ENCODE measurements at places on chromosomes 3 and 15. TPM values are rescaled to one million over a fixed set of nuclear protein-coding genes. Genes with fewer than 3 reads are reported as not detected.

Gene CADM2
- total RNA-seq, result not detected

Gene BTLA
- total RNA-seq, result 12.8 TPM

Gene MYRIP
- total RNA-seq, result not detected

Gene CELSR3
- 17.8 TPM for total RNA-seq

Gene CPA3
- total RNA-seq, result not detected

Gene FBXW12
- total RNA-seq, result not detected

Gene ANKUB1
- not detected for total RNA-seq

Gene MCTP2
- total RNA-seq, result 16.2 TPM

Gene HES1
- not detected for total RNA-seq

Gene UBE3A
- 102 TPM for total RNA-seq

GRCh38 chr3:101128001-101128400 is 134.8 kb upstream of the ABI3BP start:
- no peak overlapping the region for H3K27ac ChIP-seq
- peaks cover 14% of the 10 kb centered on the region for H3K27me3 ChIP-seq
- no peak for DNase-seq
- no peaks in the 10 kb centered on the region for H3K36me3 ChIP-seq
- no peaks in the 10 kb centered on the region for H3K4me1 ChIP-seq

DNA sequence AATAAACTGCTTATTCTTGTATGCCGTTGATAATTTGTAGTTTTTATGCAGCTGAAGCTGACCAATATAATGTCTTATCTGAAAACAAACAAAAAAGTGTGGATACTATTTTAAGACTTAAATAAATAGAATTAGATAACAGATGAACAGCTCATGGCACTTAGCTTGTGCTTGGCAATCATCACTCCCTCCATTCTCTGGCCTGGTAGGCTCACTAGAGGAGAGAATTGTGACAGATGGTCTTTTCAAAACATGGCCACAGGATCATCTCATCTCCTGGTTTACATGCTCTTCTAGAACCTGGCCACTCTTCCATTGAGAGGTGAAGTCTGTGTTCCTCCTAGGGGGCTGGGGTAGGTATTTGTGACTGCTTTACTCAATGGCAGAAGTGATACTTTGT is 58.4 kb upstream of the RBP1 start:
- no peaks in the 10 kb centered on the region for H3K27me3 ChIP-seq
- H3K27ac ChIP-seq, result no peak overlapping the region
- DNase-seq, result no peak

DNA sequence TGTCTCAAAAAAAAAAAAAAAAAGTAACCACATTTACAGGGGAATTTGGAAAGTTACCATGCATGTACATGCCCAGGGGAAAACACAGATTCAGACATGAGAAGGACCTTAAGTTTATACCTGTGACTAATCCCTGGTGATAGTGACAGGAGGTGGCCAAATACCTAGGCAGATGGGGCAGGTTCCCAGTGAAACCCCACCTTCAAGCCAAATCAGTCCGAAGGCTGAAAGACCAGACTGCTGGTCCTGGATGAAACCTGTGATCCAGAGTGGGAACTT is 15.8 kb downstream of the SPCS1 start:
- peaks cover 21% of the 10 kb centered on the region for H3K4me1 ChIP-seq
- H3K4me3 ChIP-seq, result no peak overlapping the region
- H3K27ac ChIP-seq, result peak overlapping the region; percentile 69
- no peak for DNase-seq
- peaks cover 12% of the 10 kb centered on the region for H3K36me3 ChIP-seq

DNA sequence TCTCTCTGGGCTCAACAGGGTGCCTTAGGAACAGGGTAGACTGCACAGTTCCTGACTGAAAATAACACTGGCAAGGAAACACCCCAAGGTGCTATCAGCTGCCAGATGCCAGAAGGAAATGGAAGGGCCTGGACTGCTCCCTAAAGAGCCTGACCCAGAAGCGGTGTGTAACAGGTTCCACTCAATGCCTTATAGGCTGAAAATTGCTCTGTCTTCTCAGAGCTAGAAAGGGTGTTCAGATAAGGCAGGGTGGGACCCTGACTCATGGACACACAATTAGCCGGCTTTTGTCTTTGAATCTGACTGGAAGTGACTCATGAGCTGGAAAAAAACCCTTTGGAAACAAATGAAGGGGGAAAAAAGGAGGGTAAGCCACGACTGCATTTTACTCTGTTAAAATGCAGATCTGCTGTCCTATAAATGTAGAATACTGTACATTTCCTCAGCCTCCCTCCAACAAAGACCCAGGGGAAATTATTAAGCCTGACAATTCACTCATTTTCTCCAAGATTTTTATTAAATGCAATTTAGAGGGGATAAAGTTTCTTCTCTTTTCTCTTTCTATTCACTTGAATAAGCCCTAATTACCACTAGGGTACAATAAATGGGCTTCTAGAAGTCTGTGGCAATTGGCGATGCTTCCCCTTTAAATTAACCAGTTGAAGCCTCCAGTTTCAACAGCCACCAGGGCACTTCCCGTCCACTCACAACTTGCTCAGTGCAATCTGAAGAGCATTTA is 160.2 kb upstream of the TBL1XR1 start:
- peak; percentile 29 for DNase-seq
- H3K27ac ChIP-seq, result peak overlapping the region; percentile 96
- H3K27me3 ChIP-seq, result no peaks in the 10 kb centered on the region
- H3K36me3 ChIP-seq, result no peaks in the 10 kb centered on the region

- no peaks in the 10 kb centered on the region for H3K36me3 ChIP-seq
- no peak overlapping the region for H3K27ac ChIP-seq
- no peak for DNase-seq
- no peak overlapping the region for H3K4me3 ChIP-seq
- H3K27me3 ChIP-seq, result no peaks in the 10 kb centered on the region
- H3K4me1 ChIP-seq, result no peaks in the 10 kb centered on the region
These were observed 49.3 kb upstream of the TRPM1 start for GRCh38 chr15:31150732-31151231.

GRCh38 chr3:154040283-154040682 is 80.9 kb upstream of the ARHGEF26 start:
- no peak for DNase-seq
- H3K36me3 ChIP-seq, result no peaks in the 10 kb centered on the region
- H3K4me1 ChIP-seq, result no peaks in the 10 kb centered on the region
- peaks cover 3% of the 10 kb centered on the region for H3K27me3 ChIP-seq
- no peak overlapping the region for H3K4me3 ChIP-seq

DNA sequence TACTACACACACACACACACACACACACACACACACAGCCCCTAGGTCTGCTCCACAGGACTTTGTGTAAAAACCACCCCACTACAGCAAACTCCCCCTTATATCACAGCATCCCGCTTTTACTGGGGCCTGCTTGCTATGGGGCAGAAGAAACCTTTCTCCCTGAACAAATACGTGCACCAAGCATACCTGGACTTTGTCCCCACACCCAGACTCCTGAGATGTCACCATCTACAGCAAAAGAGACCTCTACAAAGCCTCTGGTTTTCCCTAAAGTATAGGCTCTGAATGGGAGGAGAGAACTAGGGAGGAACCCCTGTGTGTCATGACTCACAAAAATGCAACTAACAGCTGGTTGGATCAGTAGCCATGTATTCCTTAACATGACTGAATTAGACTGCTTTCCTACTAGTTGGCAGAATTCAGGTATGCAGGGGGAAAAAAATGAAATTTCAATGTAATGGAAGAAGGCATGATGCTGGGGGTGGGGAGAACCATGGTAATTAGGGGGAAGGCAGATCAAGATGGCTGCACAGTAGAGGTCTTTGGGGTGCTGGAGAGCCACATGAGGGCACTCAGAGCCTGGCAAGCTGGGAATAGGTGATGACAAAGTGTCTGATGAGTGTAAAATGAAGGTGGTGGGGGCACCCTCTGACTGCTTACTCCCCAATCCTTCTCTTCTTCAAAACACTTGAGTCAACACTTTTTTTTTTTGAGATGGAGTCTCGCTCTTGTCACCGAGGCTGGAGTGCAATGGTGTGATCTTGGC is 45.9 kb downstream of the DAPK2 start:
- peaks cover 13% of the 10 kb centered on the region for H3K4me1 ChIP-seq
- no peaks in the 10 kb centered on the region for H3K36me3 ChIP-seq
- no peak for DNase-seq

DNA sequence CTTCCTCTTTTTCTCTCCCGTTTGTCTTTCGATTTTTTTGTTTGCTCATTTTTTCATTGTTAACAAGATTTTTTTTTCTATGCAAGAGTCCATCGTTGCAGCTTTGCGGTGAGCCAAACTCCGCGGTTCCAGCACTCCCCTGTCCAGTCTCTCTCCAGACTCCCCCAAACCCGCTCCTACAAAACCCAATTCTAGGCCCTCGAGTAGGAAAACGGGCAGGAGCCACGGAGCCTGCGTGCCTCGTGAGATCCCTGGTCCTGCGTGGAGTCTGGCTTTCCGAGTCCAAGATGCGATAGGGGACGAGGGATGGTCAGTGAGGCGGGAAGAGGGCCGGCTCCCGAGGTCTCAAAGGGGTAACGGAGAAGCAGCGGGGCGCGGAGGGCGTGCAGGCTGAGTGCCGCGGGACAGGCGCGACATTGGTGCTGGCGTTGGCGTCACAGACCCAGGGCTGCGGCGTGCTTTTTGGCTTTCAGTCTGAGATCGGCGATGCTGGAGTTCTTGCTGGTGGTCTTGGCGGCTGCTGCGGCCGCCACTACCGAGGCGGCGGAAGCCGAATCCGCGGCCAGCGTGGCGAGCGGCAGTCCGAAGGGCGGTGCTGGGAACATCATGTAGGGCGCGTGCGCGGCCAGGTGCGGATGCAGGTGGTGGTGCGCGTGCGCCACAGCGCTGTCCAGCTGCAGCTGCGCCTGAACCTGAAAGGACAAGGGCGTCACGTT is 8.5 kb downstream of the SHOX2 start:
- H3K4me1 ChIP-seq, result peaks cover 15% of the 10 kb centered on the region
- H3K4me3 ChIP-seq, result peak overlapping the region; percentile 92
- H3K27me3 ChIP-seq, result peaks cover 80% of the 10 kb centered on the region
- peak; percentile 82 for DNase-seq

DNA sequence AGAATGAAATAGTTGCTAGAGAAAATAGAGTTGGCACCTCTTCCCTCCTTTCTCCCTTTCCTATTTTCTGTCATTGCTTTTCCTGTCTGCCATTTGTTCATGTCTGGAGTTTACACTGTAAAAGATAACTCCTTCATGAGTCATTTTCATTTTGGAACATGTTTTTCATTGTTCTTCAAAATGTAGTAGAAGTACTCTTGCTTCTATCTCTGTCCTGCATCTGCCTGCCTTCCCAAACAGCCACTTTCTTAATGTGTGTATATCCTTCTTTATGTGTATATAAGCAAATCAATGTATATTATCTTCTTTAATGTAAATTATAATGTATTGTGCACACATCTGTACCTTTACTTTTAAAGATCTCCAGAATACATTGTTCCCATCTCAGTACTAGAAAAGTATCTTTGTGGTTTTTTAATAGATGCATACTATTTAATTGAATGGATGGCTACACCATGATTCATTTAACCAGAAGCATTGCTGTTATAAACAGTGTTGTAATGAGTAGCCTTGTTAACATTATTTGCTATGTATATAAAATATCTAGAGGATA is 41.1 kb downstream of the TSC22D2 start:
- no peak overlapping the region for H3K4me3 ChIP-seq
- peaks cover 2% of the 10 kb centered on the region for H3K36me3 ChIP-seq
- peaks cover 33% of the 10 kb centered on the region for H3K4me1 ChIP-seq
- H3K27ac ChIP-seq, result no peak overlapping the region
- DNase-seq, result no peak

GRCh38 chr3:128994581-128995546 is 988 bp upstream of the CFAP92 start:
- peaks cover 36% of the 10 kb centered on the region for H3K4me1 ChIP-seq
- H3K4me3 ChIP-seq, result peak overlapping the region; percentile 63
- no peaks in the 10 kb centered on the region for H3K27me3 ChIP-seq
- DNase-seq, result peak; percentile 33
- H3K27ac ChIP-seq, result no peak overlapping the region

GRCh38 chr3:170572665-170573253 is 13.1 kb downstream of the SLC7A14 start:
- DNase-seq, result peak; percentile 53
- H3K27ac ChIP-seq, result no peak overlapping the region
- H3K27me3 ChIP-seq, result peaks cover 28% of the 10 kb centered on the region
- no peaks in the 10 kb centered on the region for H3K36me3 ChIP-seq
- no peak overlapping the region for H3K4me3 ChIP-seq

DNA sequence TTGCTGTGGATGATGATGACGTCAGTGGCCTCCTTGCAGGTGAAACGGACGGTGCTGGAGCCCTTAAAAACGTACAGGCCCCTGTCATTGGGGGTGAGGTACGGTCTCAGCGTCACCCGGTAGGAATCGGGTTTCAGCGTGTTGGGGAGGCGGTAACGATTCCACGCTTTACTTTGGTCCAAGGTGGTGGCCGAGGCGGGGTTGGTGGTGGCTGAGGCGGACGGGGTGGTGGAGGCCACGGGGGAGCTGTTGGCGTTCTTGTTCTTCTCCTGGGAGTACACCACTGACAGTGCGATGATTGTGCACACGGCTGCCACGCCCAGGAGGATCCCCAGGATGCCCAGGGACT is 8.5 kb downstream of the ANPEP start:
- DNase-seq, result no peak
- no peaks in the 10 kb centered on the region for H3K36me3 ChIP-seq
- peaks cover 5% of the 10 kb centered on the region for H3K27me3 ChIP-seq
- no peak overlapping the region for H3K4me3 ChIP-seq
- H3K27ac ChIP-seq, result no peak overlapping the region

GRCh38 chr15:35308802-35309201 is 223.7 kb upstream of the NANOGP8 start:
- H3K4me1 ChIP-seq, result no peaks in the 10 kb centered on the region
- H3K27ac ChIP-seq, result no peak overlapping the region
- DNase-seq, result no peak
- no peaks in the 10 kb centered on the region for H3K27me3 ChIP-seq

DNA sequence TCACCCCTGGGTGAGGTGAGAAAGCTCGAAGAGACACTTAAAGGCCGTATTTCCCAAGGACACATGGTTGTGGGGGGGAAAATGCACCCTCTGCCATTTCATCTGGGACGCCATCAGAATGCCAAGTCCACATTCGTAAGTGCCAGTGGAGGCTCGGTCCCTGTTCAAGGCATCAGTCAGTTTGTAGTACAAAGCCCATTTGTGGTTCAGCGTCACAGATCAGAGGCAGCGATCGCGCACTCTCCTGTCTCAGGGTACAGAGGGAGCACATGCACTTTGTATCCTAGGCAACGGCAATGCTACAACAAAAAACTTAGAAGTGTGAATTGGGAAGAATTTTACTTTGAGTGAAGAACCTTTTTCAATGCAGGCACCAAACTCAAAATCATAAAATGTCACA is 27.2 kb downstream of the SEMA6D start:
- no peak overlapping the region for H3K4me3 ChIP-seq
- DNase-seq, result no peak
- H3K27me3 ChIP-seq, result peaks cover 1% of the 10 kb centered on the region
- no peaks in the 10 kb centered on the region for H3K36me3 ChIP-seq
- no peaks in the 10 kb centered on the region for H3K4me1 ChIP-seq
- H3K27ac ChIP-seq, result no peak overlapping the region

- H3K27me3 ChIP-seq, result no peaks in the 10 kb centered on the region
- H3K4me3 ChIP-seq, result no peak overlapping the region
- DNase-seq, result no peak
- H3K36me3 ChIP-seq, result no peaks in the 10 kb centered on the region
These were observed 460.3 kb upstream of the IL12A start for GRCh38 chr3:159528251-159528895.

All from activated CD8-positive, alpha-beta T cell treated with anti-CD3 and anti-CD28 coated beads for 36 hours (primary cell).